ENCODE measurements at places on chromosomes 16 and 17. TPM values are rescaled to one million over a fixed set of nuclear protein-coding genes. Genes with fewer than 3 reads are reported as not detected.

GRCh38 chr16:82776470-82777146 lies 149.8 kb downstream of the CDH13 start:
- no peak for DNase-seq

- peak; percentile 37 for DNase-seq
Observed at GRCh38 chr17:50892101-50892776, 26.1 kb upstream of the TOB1 start.

- DNase-seq = no peak
Observed at GRCh38 chr16:50517450-50518252, 30.5 kb upstream of the NKD1 start.

- no peak for DNase-seq
Observed at GRCh38 chr16:8756755-8757154, 40.7 kb downstream of the TMEM186 start.

- DNase-seq = peak; percentile 91
Observed at GRCh38 chr17:68200689-68201417, 47.0 kb upstream of the AMZ2 start.

DNA sequence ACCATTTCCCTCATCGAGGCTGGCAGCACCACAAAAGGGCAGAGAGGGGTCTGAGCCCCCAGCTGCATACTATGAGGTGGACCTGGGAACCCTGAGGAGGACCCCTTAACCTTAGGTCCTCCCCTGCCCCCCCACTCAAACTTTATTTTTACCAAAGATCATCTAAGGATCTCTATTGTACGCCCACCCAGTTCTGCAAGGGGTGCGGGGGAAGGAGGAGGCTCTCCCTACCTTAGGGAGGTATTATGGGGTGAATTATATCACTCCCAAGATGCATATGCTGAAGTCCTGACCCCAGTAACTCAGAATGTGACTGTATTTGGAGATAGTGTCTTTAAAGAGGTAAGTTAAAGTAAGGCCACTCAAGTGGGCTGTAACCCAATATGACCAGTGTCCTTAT lies 26.8 kb upstream of the EMP2 start:
- DNase-seq = no peak

GRCh38 chr16:57656342-57656955 lies 11.7 kb upstream of the ADGRG3 start:
- no peak for DNase-seq

DNA sequence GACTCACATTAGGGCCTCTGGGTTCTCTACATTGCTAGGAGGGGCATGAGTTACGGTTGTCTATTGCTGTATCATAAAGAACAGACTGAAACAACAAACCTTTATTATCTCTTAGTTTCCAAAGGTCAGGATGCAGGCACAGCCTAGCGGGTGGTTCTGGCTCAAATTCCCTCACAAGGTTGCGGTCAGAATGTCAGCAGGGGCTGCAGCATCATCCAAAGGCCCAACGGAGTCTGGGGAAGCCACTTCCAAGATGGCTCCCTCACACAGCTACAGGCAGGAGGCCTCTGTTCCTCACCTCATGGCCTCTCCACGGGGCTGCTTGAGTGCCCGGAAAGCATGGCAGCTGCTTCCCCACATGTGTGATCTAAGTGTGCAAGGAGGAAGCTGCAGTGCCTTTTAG lies 29.6 kb upstream of the ZFPM1 start:
- DNase-seq = no peak

DNA sequence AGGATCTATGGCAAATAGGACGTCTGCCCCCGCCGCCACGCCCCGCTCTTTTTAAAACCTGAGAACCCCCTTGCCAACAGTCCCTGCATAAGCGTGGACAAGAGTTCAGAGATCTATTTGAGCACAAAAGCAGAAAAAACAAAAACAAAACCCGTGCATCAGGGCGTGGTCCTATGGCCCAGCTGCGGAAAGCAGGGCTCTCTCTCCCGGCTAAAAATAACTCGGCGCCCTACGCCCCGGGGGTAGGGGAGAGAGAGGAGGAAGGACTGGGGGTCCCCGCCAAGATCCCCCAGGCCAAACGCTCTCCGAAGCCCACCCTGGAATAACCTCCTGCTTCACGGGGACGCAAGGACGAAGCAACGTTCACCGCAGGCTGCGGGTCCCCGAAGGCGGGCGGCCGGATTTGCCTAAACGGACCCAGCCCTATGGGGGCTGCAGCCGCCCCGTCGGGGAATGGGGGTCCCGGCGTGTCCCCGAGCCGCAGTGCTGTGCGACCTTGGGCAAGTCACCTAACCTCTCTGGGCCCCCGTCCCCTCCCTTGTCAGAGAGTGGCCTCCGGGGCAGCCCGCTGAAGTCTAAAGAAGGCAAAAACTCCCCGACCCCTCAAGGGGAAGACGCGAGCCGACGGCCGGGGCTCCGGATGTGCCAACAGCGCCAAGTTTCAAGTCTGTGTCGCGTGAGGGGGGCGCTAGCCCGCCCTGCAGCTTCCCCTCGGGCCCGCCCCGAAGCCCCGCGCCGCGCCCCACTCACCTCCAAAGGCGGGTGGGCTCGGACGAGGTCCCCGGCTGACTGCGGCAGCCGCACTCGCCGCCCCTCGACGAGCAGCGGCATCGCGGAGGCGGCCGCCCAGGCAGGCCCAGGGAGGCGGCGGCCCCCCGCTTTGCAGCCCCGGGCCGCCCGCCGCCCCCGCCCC lies 477 bp downstream of the NTAN1 start:
- DNase-seq = no peak

DNA sequence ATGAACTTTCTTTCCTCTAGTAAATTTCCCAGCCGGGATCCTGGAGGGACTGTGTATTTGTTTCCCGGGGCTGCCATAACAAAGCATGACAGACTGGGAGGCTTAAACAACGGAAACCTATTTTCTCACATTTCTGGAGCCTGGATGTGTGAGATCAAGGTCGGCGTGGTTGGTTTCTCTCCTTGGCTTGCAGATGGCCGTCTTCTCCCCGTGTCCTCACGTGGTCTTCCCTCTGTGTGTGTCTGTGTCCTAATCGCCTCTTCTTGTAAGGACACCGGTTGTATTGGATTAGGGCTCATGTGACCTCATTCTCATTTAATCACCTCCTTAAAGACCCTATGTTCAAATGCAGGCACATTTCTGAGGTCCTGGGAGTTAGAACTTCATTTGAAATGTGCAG lies 22.0 kb upstream of the USP10 start:
- DNase-seq = peak; percentile 7

DNA sequence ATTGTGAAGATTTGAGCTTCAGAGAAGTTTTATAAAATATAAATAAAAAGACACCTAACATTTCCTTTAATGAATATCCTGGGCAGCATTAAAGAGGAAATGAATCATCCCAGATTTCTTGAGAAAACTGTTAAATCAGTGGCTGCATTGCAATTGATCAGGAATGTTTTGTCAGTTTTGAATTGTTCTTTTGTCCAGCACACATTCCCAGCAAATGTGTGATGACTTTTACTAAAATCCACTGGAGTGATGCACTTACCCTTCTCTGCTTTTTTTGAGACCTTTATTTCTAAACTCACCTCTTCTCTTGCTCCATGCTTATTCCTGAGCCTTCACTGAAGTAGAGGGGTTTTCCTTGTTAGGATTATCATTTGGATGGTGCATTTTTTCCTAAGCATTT lies 1307.2 kb downstream of the CDH8 start:
- no peak for DNase-seq

GRCh38 chr17:68197091-68197996 lies 50.5 kb upstream of the AMZ2 start:
- DNase-seq = peak; percentile 24

- no peak for DNase-seq
Observed at GRCh38 chr16:27751233-27751632, 201.3 kb downstream of the KATNIP start.

GRCh38 chr16:22648141-22648540 lies 137.4 kb downstream of the NPIPB5 start:
- DNase-seq = no peak

- no peak for DNase-seq
Observed at GRCh38 chr17:49814781-49815529, 26.5 kb downstream of the KAT7 start.

- no peak for DNase-seq
Observed at GRCh38 chr16:9040800-9041412, 50.5 kb upstream of the HAPSTR1 start.

GRCh38 chr17:4229627-4230541 lies 33.9 kb downstream of the ANKFY1 start:
- no peak for DNase-seq

DNA sequence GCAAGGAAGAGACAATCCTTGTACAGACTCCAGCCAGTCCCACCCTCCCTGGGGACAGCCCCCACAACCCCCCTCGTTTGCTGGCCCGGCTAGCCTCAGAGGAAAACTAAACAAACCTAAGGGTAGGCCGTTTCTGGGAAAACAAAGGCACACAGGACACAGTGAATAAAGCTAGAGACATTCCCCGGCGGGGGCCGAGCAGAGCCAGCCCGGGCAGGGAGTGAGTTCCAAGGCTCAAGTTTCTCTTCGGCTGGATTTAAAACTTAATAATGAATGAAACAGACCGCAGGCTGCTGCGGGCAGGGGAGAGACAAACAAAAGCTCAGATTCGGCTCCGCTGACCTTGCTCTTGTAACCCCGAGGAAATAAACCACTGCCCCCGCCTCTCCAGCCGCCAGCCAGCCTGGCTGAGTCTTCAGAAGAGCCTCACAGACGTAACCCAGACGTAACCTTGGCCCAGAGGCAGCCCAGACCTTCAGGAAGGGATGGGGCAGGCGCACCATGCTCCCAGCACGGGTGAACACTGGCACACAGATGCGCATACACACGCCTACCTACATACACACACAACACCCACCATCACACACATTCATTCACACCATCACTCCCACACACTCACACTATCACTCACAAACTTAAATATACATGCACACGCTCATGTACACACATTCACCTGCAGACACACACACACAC lies 216.0 kb downstream of the ZNF423 start:
- DNase-seq = peak; percentile 93

DNA sequence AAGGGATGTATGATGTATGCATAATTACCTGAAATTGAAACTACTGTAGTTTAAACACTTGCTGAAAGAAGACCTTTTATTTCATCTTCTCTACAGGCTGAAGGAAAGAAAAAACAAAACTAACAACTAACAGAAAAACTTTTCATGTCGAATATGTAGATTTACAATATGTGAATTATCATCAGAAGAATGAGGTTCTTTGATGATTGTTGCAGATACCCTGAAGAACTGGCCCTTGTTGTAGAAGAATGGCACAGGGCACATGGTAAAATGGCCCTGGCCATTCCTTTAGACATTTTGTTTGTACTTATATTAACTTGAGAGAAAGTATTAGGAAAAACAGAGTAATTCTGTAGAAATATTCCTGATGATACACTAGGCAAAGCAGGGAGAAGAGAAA lies 443.8 kb downstream of the MAF start:
- DNase-seq = no peak

DNA sequence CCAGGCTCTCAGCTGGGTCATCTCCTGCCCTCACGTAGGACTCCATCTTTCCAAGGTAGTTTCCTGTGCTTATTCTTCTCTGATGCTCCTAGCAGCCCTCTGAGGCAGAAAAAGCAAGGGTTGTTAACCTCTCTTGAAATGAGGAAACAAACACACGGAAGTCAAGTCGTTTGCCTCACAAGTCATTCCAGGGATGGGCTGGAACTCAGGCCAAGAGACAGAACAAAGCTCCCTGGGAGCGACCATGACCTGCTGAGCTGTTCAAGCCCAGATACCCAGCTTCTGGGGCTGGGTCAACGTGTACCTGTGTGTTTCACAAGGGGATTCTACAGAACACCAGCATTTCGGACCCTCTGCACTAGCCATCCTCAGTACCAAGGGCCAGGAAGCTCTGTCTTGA lies 28.1 kb downstream of the SRL start:
- no peak for DNase-seq

DNA sequence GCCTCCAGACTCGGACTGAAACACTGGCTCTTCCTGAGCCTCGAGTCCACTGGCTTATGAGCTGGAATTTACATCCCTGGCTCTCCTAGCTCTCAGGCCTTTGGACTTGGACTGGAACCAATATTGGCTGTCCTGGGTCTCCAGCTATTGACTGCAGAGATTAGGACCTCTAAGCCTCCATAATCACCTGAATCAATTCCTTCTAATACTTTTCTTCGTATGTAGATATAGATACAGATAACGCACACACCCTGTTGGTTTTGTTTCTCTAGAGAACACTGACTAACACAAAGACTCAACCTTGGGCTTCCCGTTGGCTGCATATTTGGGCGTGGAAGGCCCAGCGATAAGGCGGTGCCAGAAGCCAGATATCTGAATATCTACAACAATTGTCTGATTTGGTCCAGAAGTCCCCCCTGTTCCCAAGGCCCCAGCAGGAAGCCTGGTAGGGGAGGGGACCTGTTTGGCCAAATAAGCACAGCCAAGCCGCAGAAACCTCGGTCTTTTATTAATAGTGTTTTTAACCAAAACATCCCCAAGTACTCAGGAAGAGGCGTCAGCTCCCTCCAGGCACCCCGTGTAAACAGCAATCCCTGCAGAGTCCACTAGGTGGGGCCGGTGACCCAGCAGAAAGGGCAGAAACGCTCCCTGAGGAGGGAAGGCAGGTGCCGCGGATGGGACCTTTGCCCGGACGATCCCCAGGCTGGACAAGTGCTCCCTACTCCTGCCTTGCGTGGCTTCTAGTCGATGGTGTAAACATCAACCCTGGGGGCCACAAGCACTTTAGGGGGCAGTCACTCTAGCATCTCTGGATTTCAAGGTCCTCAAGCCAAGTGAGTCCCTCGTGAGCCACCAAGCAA lies 57.0 kb downstream of the ABR start:
- DNase-seq = peak; percentile 86

- peak; percentile 59 for DNase-seq
Observed at GRCh38 chr17:80491478-80492342, 15.3 kb upstream of the NPTX1 start.

DNA sequence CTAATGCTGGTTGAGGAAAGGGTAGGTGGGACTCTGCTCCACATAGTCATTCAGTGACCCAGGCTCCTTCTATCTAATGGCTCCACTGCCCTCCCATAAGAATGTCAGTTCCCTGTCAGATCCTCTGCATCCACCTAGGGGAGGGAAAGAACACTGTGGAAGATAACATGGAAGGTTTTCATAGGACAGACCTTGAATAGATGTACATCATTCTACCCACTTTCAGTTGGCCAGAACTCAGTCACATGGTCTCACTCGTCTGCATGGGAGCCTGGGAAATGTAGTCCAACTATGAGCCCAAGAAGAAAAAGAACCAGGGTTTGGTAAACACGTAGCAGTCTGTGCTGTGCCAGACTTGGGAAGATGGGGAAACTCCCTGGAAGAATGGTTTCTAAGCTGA lies 27.1 kb upstream of the SCNN1B start:
- no peak for DNase-seq

GRCh38 chr16:89904606-89905510 lies 13.8 kb upstream of the MC1R start:
- no peak for DNase-seq

Gene KRTAP4-1
- total RNA-seq = not detected

Gene PMM2
- total RNA-seq = 39.5 TPM

Gene HAGHL
- 7.5 TPM for total RNA-seq

Gene OR3A3
- total RNA-seq = not detected

Gene G6PC1
- 0.16 TPM for total RNA-seq

Gene TNFRSF12A
- total RNA-seq = 114 TPM
